ENCODE measurements at places on chromosomes 16 and 17.
A peak's percentile ranks its signal among the peaks of the same experiment; 100 is the strongest.

DNA sequence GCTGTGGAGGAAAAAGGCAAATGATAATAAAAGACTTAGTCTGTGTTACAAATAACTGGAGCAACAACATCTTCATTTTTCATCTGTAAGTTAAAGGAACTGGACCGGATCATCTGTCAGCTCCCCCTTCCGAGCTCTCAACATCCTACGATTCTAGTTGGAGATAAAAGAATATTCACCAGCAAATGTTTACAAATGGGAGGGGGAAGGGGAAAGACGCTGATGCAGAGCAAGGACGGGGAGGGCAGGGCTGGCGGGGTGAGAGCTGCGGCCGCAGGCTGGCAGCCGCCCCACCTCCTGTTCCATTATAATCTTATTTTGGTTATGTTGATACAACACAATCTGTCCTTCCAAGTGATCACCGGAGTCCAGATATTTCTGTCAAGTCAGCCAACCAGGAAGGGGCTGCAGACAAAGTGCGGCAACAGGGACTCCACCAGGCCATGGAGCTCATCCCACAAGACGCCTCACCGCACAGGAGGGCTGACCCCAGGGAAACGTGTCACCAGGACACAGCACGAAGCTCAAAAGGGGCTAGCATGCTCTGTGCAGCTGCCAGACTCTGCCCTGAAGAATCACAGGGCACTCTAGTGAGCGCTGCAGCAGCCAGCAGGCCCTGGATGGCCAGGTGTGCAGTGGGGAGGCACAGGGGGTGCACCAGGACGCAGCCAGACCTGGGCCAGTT, 19.7 kb downstream of the FBXO31 start:
- DNase-seq: peak; percentile 80

- peak; percentile 82 for DNase-seq
Observed at GRCh38 chr17:42578282-42578869, 847 bp upstream of the PSMC3IP start.

- peak; percentile 31 for DNase-seq
Observed at GRCh38 chr17:50508573-50509460, 578 bp downstream of the MYCBPAP start.

- DNase-seq: peak; percentile 61
Observed at GRCh38 chr17:64240741-64241347, 22.2 kb downstream of the TEX2 start.

- DNase-seq: no peak
Observed at GRCh38 chr17:8357910-8358309, 18.3 kb downstream of the ODF4 start.

GRCh38 chr16:84687715-84688114, 12.1 kb upstream of the USP10 start:
- no peak for DNase-seq

GRCh38 chr16:75019007-75019406, 20.2 kb downstream of the ZNRF1 start:
- DNase-seq: no peak

DNA sequence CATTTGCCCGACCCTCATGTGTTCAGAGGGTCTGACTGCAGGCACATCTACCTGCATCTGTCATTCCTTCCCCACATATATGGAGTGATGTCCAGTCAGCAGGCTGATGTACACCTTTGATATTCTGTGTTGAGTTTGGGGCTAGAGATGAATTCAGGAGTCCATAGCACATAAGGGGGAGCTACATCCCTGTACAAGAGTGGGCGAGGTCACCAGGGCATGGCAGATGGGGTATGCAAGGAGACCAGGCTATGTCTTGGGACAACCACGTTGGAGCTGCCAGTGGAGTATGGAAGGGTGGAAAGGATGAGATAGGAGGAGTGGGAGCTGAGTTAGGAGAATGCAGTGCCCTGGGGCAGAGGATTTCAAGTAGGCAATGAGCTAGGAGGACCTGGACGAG, 15.0 kb downstream of the SMPD3 start:
- no peak for DNase-seq

DNA sequence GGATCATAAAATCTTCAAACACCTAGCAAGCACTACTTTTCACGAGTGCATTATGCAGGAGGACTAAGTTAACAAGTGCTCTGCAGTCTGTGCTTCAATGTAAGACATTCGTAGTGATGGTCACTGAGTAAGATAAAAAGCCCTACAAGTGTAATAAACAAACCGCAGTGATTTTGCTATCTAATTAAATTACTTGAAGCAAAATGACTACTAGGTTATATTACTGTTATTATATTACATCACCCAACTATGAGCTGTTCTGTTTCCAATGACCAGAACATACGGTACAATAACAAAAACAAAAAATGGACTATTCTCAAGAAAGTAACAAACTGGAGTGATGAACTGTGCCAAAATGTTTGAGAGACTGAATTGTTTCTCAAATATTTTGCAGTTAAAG, 11.2 kb downstream of the KLHL10 start:
- no peak for DNase-seq

- DNase-seq: no peak
Observed at GRCh38 chr17:13074026-13074425, 56.2 kb upstream of the ELAC2 start.

GRCh38 chr16:53770641-53771040, 66.7 kb downstream of the FTO start:
- no peak for DNase-seq

- DNase-seq: no peak
Observed at GRCh38 chr17:30567231-30568116, 90.3 kb downstream of the GOSR1 start.

DNA sequence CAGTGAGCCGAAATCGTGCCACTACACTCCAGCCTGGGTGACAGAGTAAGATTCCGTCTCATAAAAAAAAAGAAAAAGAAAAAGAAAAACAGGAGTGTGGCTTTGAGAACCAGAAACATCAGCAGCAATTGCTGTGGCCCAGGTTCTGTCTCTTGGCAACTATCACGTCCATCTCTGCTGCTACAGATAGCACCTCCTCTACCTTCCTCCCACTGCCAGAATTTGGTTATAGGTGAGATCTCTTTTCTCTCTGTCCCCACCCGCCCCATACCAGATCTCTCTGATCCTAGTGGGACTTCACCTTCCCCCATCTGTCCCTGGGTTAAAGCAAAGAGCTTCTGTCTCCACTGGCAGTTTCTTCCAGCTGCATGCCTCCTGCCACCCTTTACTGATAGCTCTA, 3.1 kb downstream of the TLCD2 start:
- DNase-seq: no peak

DNA sequence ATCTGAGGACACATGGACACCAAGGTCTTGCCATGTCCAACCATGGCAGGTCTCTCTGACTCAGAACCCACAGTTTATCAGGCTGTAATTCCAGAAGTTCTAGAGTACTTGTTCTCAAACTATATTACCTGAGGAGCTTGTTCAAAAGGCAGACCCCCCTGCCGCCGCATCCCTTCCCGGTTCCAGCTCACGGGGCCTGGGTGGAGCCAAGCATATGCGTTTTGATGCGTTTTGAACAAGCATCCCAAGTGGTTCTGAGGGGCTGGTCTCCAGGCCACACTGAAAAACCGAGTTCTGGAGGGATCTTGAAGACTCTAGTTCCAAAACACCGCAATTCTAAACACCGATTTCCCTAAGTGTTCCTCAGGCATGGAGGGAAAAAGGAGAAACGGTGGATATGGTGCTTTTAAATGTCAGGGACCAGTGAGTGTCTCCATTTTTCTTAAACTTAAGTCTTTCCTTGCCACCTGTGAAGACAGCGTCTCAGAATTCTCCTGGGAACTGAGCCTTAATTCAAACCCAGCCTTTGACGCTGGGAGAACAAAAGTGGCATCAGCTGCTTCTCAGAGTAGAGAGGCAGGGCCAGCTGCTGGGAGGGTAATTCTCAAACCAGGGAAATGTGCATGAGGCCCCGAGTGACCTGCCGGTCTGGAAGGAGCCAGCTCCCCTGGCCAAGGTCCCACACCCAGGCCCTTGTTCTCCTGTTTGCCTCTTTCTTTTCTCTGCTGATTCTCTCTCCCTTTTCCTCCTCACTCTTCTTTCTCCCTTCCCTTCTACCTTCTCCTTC, 84.4 kb upstream of the PLCG2 start:
- DNase-seq: no peak

GRCh38 chr17:7258731-7259554, 3.3 kb downstream of the CLDN7 start:
- DNase-seq: no peak

- DNase-seq: peak; percentile 78
Observed at GRCh38 chr17:57518587-57519581, 226.2 kb downstream of the CCDC182 start.

- DNase-seq: no peak
Observed at GRCh38 chr17:73713136-73713535, 68.9 kb upstream of the SDK2 start.

DNA sequence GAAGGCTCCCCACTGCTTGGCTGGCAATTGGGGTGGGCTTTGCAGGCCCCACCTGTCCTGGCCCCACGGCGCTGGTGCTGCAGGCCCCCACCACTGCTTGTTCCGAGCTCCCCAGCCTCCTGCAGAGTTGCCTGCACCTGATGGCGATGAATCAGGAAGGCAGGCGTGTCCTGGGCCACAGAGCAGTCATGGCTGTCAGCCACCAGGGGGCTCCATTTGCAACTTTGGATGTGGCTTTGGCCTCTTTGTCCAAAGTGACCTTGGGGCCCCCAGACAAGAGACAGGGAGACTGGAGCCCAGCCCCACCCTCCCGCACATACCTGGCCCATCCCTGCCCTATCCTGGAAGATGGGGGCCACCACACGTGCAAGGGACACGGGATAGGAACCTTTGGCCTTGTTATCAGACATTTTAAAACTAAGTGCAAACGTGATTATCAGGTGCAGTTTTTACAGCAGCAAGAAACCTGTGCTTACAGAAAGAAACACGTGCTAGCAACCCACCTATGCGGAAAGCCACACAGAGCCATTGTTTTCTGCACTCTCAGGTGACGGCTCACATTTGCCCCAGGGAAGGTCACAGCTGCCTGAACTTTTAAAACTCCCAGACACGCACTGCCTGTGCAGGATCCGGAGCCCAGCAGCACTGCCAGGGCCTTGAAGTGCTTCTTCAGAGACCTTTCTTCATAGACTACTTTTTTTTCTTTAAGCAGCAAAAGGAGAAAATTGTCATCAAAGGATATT, at the start of gene DNASE1:
Gene DNASE1, plus strand, starts transcription at position 443 of the 743 bp plus-strand sequence. CDS start 683 bp downstream, outside the sequence.
- DNase-seq: peak; percentile 56

DNA sequence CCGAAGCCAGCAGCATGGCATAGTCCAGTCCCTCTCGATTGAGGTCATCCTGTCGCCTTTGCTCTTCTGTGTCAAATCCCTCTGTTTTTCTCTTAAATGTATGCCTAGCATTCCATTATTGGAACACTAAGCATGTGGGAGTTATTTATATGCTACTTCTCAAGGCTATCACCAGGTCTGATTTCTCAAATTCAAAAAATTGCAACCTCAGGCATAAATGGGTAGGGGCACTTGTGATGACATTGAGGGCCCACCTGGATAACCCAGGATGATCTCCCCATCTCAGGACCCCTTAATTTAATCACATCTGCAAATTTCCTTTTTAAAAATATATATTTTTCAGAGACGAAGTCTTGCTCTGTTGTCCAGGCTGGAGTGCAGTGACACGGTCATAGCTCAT, 95.7 kb downstream of the BMERB1 start:
- no peak for DNase-seq

DNA sequence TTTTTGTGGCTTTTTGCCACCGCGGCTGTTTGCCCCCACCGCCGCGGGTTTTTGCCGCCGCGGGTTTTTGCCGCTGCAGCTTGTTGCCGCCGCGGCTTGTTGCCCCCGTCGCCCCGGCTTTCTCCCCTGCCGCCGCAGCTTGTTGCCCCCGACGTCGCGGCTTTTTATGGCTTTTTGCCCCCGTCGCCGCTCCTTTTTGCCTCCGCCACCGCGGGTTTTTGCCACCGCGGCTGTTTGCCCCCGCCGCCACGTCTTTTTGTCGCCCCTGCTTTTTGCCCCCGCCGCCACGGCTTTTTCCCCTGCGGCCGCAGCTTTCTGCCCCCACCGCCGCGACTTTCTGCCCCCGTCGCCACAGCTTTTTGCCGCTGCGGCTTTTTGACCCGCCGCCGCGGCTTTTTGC, 149.5 kb downstream of the KCNJ18 start:
- no peak for DNase-seq

DNA sequence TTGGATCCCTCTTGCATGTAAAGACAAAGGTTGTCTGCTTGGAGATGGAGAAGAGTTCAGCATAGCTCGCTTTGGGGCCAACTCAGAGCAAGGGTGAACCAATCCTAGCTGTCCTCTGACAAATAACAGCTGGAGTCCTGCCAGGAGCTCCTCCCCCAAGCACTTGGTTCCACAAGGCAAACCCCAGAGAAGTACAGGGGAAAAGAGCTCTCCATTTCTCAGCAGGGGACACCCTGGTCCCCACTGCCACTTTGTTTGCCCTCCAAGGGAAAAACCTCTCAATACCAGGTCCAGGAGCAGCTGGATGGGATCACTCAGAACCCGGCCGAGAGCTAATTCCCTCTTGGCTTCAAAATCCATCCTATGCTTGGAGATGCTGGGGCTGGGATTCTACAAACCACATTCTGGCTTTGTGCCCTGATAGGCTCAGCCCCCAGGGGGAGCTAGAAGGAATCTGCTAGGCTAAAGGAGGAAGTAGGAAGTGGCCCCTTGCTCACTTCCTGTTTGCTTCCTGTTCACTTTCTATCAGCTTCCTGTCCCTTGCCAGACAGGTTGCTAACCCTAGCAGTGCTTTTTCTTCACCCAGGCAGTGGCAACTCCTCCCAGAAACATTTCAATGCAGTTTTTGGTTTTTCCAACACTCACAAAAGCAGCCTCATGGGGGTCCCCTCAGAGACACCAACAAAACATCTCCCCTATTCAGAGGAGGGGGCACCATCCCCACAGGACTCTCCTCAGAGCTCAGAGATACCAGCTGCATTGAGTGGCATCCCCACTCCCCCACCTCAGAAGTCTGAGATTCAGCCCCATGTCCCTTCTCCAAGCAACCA, 30.7 kb downstream of the CDRT4 start:
- DNase-seq: peak; percentile 83

- peak; percentile 41 for DNase-seq
Observed at GRCh38 chr16:54289242-54289944, 2.8 kb upstream of the IRX3 start.

DNA sequence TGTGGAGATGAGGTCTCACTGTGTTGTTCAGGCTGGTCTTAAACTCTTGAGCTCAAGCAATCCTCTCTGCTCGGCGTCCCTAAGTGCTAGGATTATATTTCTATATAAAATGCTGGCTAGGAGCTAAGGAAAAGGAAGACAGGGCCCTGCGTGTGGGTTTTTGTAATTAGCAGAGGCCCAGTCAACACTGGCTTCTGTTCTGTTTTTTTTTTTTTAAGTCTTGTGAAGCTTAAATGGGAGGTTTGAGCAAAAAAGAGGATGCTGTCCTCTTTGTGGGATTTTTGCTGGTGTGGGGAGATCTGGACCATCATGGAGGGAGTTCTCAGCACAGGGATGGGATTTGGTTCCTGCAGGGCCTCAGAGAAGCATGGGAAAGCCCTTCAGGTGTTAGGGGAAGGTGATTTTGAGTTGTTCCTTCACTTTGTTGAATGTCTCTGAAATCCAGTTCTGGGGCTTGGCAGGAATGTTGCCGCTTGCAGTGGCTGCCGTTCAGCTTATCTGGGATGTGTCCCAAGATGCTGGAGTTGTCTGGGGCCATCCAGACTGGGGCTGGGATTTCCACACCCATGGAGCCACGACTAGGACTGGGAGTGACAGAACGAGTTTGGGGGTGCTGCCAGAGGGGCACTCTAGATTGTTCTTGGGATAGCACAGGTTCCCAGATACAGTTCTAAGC, 4.2 kb downstream of the PYCARD start:
- DNase-seq: no peak

GRCh38 chr16:65964752-65965151, 401.7 kb upstream of the CDH5 start:
- DNase-seq: no peak

Data from left ventricle myocardium superior (tissue), 1 donor.